ENCODE measurements at places on chromosomes 1 and 21.

DNA sequence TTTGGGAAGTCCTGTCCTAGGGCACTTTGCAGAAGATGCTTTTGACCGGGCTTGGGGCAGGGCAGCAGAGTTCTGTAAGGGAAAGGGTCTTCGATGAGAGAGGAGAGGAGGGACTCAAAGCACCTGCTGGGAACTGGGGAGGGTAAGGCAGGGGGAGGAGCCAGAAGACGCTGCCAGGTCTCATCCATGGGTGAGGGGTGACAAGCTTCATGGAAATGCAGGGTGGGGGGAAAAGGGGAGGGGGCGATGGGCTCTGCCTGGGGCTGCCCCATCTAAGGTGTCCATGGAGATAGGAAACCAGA is 20.9 kb upstream of the C2CD2 start:
- H3K27me3 ChIP-seq: no peaks in the 10 kb centered on the region
- no peaks in the 10 kb centered on the region for H3K36me3 ChIP-seq
- no peak overlapping the region for H3K27ac ChIP-seq
- no peaks in the 10 kb centered on the region for H3K4me1 ChIP-seq

GRCh38 chr1:183203094-183203493 is 17.0 kb downstream of the LAMC2 start:
- no peak overlapping the region for H3K4me3 ChIP-seq
- no peak for DNase-seq
- no peak overlapping the region for H3K27ac ChIP-seq
- H3K27me3 ChIP-seq: no peaks in the 10 kb centered on the region
- H3K36me3 ChIP-seq: no peaks in the 10 kb centered on the region

GRCh38 chr1:8821084-8821483 is 3.6 kb upstream of the RERE start:
- H3K4me3 ChIP-seq: no peak overlapping the region
- no peak for DNase-seq
- no peak overlapping the region for H3K27ac ChIP-seq
- H3K27me3 ChIP-seq: no peaks in the 10 kb centered on the region
- no peaks in the 10 kb centered on the region for H3K36me3 ChIP-seq
- peaks cover 42% of the 10 kb centered on the region for H3K4me1 ChIP-seq

DNA sequence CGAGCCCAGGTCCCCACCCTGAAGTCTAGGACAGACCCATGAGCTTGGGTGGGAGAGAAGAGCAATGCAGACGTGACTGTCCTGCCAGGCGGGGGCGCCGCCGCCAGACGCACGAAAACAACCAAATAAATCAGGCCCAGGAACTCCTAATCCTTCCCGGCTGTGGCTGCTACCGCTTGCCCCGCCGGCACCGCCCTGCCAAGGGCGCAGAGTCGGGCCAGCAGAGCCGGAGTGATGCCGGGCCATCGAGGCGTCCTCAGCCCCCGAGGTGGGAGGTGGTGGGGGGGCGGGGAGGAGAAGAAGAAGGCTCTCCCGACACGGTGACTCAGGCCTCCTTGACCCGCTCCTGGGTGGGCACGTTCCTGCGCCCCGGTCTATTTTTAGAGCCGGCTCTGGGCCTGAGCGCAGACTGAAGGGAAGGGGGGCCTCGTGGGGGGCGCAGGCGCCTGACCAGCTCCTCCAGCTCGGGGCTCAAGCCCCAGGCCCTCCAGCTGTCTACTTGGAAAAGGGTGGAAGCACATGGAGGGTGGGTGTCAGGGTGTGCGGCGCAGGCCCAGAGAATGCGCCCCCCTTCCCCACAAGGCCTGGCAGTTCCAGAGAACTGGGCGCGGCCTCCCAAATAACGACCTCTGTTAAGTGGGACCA is 10.7 kb upstream of the COL16A1 start:
- H3K4me3 ChIP-seq: peak overlapping the region; percentile 56
- no peaks in the 10 kb centered on the region for H3K27me3 ChIP-seq
- H3K36me3 ChIP-seq: no peaks in the 10 kb centered on the region
- peaks cover 45% of the 10 kb centered on the region for H3K4me1 ChIP-seq
- peak; percentile 86 for DNase-seq

DNA sequence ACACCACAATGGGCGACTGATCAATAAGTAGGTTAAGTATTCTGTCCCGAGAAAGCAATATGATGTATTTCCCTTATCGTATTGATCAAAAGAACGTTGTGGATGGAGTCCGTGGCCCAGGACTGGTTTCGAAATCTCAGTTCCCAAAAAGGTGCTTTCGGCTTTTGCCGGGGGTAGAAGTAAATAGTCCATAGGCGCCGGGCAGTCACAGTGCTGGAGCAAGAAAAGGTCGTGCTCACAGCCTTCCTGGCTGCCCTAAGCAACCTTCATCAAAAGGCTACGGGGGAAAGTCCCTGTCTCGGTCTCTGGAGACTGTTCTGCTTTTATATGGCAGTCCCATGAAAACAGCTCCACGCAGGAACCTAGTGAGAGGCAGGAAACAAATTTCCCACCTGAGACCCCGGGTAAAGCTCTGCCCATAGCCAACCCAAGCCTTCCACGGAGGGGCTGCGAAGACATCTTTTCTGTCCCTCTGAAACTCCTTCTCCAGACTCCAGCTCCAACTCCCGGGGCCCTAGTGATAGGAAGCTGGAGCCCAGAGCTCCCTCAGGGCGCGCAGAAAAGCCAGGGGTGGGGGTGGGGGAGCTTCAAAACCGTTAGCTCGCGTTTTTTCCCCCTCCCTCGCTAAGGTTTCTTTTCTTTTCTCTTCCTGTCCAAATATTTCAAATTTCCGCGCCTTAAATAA is 7.0 kb downstream of the CDKN2C start:
- peak overlapping the region; percentile 83 for H3K27ac ChIP-seq
- no peaks in the 10 kb centered on the region for H3K36me3 ChIP-seq
- H3K4me3 ChIP-seq: peak overlapping the region; percentile 82

DNA sequence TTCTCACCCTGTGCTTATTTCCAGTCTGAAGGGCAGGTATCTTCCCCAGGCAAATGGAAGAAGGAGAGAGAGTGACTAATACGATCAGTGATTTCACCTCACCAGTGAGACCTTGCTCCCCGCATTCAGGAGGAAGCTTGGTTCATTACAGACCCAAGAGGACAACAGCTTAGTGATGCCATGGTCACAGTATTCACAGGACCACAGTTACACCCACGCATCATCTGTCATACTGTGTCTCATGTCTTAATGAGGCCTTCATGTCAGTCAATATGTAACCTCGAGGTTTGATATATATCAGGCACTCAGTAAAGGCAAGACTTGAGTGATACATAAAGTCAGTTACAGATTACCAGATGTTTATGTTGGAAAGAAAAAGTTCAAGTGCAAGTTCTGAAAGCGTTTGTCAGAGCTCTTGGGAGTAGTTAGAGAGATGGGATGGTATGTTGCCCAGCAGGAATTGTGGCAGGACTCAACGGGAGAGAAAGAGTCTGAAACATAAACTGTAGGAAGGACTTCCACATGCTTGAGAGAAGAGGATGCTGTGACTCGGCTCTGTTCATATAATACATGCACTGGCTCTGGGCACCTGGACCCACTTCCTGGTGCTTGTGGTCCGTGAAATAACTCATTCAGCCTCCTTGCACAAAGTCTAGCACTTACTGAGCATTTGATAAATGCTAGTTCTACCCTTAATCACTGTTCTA is 33.3 kb downstream of the GNPAT start:
- H3K27me3 ChIP-seq: no peaks in the 10 kb centered on the region
- no peak overlapping the region for H3K4me3 ChIP-seq
- H3K36me3 ChIP-seq: peaks cover 27% of the 10 kb centered on the region
- H3K4me1 ChIP-seq: no peaks in the 10 kb centered on the region

GRCh38 chr1:203593143-203593542 is 33.5 kb upstream of the ATP2B4 start:
- H3K36me3 ChIP-seq: no peaks in the 10 kb centered on the region
- H3K27me3 ChIP-seq: no peaks in the 10 kb centered on the region
- DNase-seq: no peak
- H3K4me3 ChIP-seq: no peak overlapping the region

GRCh38 chr21:26710155-26710554 is 135.1 kb downstream of the ADAMTS1 start:
- H3K4me3 ChIP-seq: no peak overlapping the region
- H3K27me3 ChIP-seq: no peaks in the 10 kb centered on the region
- H3K36me3 ChIP-seq: no peaks in the 10 kb centered on the region
- DNase-seq: no peak

DNA sequence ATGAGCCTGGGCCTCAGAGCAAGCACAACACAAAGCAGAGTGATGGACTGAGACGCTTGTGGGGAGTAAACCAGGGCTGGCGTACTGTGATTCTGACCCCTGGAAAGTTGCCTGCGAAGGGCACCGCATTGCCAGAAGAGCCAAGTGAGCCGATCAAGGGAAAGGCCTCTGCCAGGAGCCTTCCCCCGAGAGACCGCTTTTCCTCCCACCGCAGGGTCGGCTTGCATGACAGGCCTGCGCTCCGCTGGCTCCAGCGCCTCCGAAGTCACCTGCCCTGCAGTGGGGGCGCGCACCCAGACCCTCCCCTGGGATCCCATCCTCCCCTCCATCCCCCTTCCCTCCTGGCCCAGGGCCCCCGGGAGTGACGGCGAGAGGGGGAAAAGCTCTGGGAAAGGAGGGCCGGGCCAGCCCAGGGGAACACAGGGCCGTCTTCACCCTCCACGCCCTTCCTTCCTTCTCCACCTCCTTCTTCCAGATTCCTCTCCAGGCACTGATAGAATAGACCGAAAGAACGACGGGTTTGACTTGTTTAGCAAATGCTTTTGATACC is 165.0 kb downstream of the TRIM33 start:
- peak overlapping the region; percentile 75 for H3K4me3 ChIP-seq
- 0 out of 2 replicates have a peak overlapping the region, but pooled peaks have one; percentile 1 for H3K27ac ChIP-seq
- H3K36me3 ChIP-seq: no peaks in the 10 kb centered on the region
- no peaks in the 10 kb centered on the region for H3K4me1 ChIP-seq

DNA sequence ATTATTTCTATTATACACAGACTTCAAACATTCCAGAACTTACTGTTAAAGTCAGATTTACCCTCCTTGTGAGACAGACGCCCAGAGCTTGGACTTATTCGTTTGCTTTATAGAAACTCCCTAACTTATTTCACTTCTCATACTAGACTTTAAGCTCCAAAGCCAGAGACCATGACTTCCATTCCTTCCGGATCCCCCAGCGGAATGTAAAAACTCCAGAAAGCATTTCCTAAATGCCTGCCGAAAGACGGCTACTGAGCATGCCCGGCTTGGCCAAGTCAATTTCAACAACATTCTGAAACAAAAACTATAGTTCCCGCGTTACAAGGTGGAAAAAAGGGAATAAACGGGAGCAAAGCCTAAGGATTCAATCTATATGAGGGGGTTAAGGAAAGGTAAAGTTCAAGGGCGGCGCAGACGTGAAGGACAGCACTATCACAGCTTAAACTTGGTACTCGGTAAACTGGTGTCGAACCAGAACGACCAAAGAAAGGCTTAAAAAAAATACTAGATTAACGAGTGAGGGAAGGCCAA is 1.1 kb downstream of the USP48 start:
- H3K27me3 ChIP-seq: no peaks in the 10 kb centered on the region
- H3K4me1 ChIP-seq: peaks cover 11% of the 10 kb centered on the region
- DNase-seq: peak; percentile 73
- H3K36me3 ChIP-seq: no peaks in the 10 kb centered on the region

DNA sequence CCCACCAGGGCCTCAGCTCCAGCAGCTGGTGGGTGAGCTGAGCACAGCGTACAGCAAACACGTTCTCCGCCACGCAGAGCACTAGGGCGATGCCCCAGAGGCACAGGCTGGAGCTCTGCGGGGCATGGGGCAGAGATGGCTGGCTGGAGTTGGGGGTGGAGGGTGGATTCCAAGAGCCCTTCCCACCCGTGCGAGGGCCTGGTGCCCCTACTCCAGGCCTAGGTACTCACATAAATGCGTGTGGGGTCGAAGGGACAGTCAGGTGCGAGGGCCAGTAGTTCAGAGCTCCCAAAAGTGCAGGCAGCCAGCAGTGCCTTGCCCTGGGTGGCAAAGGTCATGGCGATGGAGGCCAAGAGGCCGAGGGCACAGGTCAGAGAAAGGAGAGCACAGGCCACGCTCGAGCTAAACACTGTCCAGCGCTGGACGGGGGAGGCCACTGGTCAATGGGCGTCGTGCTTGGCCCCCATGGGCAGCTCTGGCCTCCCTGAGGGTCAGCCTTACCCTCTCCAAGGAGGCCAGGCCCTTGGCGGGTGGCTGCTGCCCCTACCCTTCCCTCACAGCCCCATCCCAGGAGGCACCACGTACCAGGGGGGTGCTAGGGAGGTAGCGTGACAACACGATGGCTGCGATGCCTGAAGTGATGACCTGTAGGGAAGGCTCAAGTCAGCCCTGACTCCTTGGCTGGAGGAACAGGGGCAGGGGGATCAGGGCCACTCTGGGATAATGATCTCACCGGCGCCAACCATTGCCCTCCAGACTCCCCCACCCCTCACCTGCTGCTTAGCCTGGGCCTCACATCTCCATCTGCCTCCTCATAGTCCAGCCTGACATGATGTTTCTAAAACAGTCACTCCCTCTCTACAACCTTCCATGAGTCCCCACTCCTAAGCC is 5.6 kb downstream of the TMEM54 start:
- no peak overlapping the region for H3K4me3 ChIP-seq
- H3K27ac ChIP-seq: no peak overlapping the region
- H3K36me3 ChIP-seq: no peaks in the 10 kb centered on the region
- no peak for DNase-seq
- no peaks in the 10 kb centered on the region for H3K4me1 ChIP-seq

GRCh38 chr1:225973158-225973557 is 26.0 kb downstream of the SDE2 start:
- H3K27me3 ChIP-seq: no peaks in the 10 kb centered on the region
- H3K36me3 ChIP-seq: no peaks in the 10 kb centered on the region

- H3K4me3 ChIP-seq: no peak overlapping the region
- no peak for DNase-seq
- no peaks in the 10 kb centered on the region for H3K27me3 ChIP-seq
These were observed 23.7 kb upstream of the PEF1 start for GRCh38 chr1:31668303-31668883.

GRCh38 chr1:67690411-67690810 is 5.4 kb downstream of the GADD45A start:
- DNase-seq: no peak
- peak overlapping the region; percentile 97 for H3K27ac ChIP-seq
- H3K36me3 ChIP-seq: peaks cover 26% of the 10 kb centered on the region
- H3K4me1 ChIP-seq: peaks cover 18% of the 10 kb centered on the region
- H3K27me3 ChIP-seq: no peaks in the 10 kb centered on the region

DNA sequence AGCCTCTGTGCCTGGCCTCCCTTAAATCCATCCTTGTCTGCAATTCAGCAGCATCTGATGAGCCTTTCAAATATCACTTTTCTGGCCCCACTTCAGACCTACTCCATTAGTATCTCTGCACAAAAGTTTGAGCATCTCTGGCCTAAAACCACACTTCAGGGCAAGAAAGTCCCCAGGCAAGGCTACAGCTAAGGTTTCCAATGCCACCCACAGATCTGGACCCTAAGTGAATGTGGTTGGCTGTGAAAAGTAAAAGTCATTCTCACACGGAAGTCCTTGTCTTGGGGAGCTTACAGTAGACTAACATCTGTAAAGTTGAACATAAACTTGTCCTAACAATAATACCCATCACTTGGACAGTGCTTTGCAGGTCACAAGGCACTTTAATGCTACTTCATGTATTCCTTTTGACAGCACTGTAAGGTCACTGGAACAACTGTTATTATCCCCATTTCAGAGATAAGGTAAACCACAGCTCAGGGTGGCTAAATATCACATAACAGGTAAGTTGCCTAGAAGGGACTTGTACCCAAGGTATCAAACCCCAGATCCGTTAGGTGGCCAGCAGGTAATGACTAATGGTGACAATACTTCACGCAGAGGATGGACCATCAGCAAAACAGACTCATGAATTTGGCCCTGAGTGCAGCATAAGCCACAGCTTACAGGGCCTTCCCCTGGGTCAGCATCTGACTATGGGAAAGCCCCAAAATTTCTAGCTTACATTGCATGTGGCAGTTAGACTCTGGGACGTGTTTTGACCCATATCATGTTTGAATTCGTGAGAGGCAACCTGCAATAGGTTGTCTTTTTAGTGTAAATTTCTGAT is 356.0 kb downstream of the HHAT start:
- no peaks in the 10 kb centered on the region for H3K27me3 ChIP-seq
- no peak for DNase-seq
- no peak overlapping the region for H3K27ac ChIP-seq
- H3K36me3 ChIP-seq: no peaks in the 10 kb centered on the region
- H3K4me1 ChIP-seq: no peaks in the 10 kb centered on the region
